ENCODE measurements at places on chromosomes 3 and 15. TPM values are rescaled to one million over a fixed set of nuclear protein-coding genes. Genes with fewer than 3 reads are reported as not detected.

The CFAP91 gene
- 5.4 TPM for total RNA-seq

The UBE2E2 gene
- total RNA-seq = 52.7 TPM

The LDHAL6B gene
- not detected for total RNA-seq

The DAPK2 gene
- total RNA-seq = 2.9 TPM

The NR1I2 gene
- total RNA-seq = 0.28 TPM

- no peak for DNase-seq
Observed at GRCh38 chr3:52352566-52352965, 36.4 kb downstream of the DNAH1 start.

The TPRG1 gene
- 0.37 TPM for total RNA-seq

- DNase-seq = no peak
Observed at GRCh38 chr3:143277531-143277930, 158.0 kb downstream of the CHST2 start.

GRCh38 chr3:71958533-71958932 lies 173.6 kb upstream of the PROK2 start:
- no peak for DNase-seq

- DNase-seq = no peak
Observed at GRCh38 chr3:12815719-12816118, 19.2 kb downstream of the CAND2 start.

- DNase-seq = no peak
Observed at GRCh38 chr15:29135309-29135657, 134.3 kb downstream of the NSMCE3 start.

- no peak for DNase-seq
Observed at GRCh38 chr15:101161656-101162055, 90.2 kb downstream of the CHSY1 start.

DNA sequence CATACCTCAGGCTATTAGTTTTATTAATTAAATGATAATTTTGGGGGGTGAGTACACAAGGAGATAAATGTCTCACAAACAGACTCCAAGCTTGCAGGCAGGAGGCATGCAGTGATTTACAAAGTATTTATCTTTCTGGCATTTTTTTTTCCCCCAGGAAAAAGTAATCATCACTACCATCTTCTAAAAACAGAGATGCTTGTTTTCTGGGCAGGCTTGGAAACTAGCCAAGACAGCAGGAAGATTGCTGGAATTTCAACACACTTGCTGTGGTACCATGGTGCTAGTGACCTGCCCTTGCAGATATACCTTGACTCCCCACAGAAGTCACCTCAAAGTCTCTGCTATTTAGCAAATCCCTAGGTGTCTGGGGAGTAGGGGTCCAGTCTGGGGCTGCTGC lies 732.8 kb upstream of the CFAP20DC start:
- no peak for DNase-seq

DNA sequence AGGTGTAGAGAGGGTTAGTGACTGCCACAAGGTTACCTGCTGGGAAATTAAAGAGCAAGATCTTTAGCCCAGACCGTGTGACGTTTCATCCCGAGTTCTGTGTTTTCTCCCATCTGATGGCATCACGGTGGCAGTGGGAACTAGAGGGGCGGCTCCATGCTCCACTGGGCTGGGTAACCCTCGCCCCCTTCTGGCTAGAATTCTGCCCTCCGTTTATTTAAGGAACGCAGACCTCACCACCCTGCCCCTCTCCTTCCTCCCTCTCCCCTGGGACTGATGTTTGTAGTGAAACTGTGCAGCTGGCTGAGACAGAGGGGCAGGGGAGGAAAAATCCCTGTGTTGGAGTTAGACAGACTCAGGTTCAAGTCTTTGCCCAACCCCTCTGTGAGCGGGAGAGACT lies 65.6 kb downstream of the ITGA11 start:
- DNase-seq = no peak

GRCh38 chr3:14370720-14371572 lies 31.5 kb upstream of the SLC6A6 start:
- no peak for DNase-seq

- no peak for DNase-seq
Observed at GRCh38 chr3:155941354-155941753, 70.9 kb downstream of the GMPS start.

GRCh38 chr3:101862416-101863165 lies 13.3 kb downstream of the NFKBIZ start:
- DNase-seq = no peak

DNA sequence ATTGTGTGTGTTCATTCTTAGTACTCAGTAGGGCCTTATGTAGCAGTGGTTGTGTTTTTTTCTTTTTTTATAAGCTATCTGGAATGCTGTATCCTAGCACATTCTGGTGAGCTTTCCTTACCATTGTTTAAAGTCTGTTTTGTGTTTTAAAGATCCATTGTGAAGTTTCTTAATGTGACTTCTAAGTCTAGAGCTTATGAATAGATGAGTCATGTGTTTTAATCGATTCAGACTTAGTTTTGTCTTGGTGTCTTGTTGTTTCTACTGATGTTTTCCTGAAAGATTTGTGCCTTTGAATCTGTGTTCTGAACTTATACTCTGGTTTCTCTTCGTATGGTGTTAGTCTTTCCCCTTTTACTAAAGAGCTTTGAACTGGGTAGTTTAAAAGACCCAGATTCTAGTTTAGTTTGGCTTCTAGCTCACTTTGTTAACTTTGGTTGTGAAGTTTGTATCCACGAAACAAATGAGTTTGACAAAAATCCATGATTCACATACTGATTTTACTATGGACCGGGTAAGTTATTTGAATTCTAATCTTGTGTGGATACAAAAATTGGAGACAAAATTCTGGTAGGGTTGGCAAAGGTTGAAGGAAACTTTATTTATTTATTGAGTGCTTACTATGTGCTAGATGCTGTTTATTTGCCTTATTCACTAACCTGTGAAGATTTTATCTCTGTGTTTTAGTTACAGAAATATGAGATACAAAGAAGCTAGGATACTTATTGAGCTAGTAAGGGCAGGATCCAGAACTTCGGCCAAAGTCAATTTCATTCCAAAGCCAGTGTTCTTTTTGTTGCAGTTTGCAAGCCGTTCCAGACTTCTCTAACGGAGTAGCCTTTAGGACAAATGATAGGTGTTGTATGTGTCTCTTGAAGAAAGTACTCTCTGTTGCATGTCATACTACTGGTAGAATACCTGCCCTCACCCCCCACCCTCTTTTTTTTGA lies 24.8 kb downstream of the AKAP13 start:
- DNase-seq = no peak

The RASL12 gene
- 10.3 TPM for total RNA-seq
